Activated CD4-positive, alpha-beta T cell treated with anti-CD3 and anti-CD28 coated beads, Interleukin-2, amount 50 U/mL, for 24 hours (primary cell): ENCODE measurements at places on chromosomes 11 and 22.

DNA sequence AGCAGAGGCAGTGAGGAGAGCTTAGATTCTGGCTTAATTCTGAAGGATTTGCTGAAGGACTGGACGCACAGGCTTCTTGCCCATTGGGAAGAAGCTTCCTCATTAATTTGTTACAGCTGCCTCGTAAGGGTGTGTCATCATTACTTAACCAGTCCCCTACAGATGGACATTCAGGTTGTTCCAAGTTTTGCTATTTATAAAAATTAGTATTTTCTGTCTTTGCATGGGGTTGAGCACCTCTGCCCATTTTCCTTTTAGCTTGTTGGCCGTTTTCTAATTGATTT lies 38.1 kb downstream of the CAPN1 start:
- no peak for DNase-seq

DNA sequence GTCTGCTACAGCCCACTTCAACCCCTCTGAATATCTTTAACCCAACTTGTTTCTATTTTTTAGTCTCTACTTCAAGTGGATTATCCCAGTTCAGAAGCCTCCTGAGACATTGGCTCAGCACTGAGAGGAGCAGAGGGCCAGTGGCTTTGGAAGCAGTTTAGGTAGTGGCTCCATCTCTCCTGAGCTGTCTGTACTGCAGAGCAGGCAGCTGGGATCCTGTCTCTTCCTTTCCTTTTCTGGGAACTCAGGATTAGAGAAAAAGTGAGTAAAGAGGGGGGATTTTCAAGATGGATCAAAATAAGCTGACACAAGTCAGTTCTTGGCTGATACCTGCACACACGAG lies 512.0 kb downstream of the OPCML start:
- no peak for DNase-seq

DNA sequence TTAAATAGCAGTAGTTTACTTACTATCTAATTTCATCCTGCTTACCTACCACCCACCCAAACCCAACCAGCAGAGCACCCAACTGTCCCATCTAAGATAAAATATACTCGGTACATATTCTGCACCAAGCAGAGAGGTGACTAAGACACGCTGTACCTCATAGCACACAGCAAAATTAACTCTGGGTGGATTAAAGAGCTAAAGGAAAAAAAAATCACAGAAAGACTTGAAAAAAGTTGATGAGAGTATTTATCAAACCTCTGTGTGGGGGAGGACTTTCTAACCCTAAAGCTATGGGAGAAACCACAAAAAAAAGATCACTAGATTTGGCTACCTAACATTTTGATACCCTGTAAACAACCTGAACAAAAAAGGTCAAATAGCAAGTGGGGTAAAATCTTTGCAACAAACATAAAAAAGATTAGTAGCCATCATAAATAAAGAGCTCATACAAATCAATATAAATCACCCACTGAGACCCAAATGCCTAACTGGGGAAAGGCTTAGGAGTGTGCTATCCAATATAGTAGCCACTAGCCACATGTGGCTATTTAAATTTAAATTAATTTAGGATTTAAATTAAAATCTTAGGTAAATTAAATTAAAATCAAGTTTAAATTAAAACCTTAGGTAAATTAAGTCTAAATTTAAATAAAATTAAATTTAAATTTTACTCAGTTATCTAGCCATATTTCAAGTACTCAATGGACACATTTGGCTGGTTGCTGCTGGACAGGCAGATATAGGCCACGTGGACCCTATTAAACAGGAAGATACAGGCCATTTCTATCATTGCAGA lies 25.6 kb upstream of the CD5 start:
- no peak for DNase-seq

GRCh38 chr22:42072606-42073330 lies 1.3 kb upstream of the PHETA2 start:
- DNase-seq: no peak

GRCh38 chr22:26589367-26589844 lies 526 bp downstream of the TPST2 start:
- DNase-seq: no peak

- no peak for DNase-seq
Observed at GRCh38 chr11:61264795-61265194, 23.8 kb downstream of the PGA5 start.

GRCh38 chr22:49323751-49324415 lies 503.8 kb downstream of the BRD1 start:
- no peak for DNase-seq

DNA sequence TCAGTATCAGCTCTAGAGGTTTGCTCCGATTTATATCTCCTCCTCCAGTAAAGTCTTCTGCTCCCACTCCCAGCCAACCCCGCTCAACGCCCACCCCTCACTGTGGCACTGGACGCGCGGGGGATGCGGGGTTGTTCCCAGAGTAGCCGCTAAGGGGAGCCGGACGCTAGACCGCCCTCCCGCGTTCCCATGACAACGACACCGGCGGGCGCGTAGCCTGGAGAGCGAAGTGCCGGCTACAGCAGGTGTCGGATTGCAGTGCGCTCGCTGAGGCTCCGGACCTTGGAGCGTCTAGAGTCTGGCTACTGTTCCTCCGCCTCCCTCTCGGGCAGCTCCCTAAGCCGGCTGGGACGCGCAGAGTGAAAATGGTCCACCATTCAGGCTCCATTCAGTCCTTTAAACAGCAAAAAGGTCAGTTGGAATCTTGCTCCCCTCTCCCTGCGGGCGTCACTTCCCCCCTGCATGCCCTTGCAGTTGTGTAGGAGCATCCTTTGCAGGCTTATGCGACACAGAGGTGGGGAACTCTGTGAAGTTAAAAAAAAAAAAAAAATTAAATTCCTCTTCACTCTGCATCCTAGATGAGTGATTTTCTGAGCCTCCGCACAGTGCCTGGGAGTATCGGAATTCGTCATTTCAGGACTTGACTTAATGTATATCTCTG lies at the start of gene ANO3:
ANO3 (plus strand) TSS at position 220 of the 661 bp plus-strand sequence; CDS start at position 366, 146 bp downstream.
- no peak for DNase-seq

DNA sequence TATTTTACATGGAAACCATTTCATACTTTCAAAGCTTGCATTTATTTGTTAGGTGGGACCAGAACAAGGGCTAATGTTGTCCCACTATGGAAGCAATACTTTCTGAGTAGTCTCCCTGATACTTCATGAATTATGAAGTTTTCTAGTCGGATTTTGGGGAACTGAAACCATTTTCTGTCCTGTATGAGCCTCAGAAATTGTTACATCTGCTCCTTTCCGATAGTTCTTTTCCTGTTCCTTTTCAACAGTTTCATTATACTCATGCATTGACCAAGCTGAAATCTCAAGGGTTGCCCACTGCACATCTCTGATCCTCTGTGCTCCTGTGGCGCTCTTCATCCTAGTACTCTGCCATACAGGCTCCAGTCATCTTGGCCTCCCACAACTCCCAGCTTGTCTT lies 31.5 kb upstream of the GLYATL1 start:
- DNase-seq: no peak

- no peak for DNase-seq
Observed at GRCh38 chr11:109001585-109001984, 336.7 kb downstream of the DDX10 start.

DNA sequence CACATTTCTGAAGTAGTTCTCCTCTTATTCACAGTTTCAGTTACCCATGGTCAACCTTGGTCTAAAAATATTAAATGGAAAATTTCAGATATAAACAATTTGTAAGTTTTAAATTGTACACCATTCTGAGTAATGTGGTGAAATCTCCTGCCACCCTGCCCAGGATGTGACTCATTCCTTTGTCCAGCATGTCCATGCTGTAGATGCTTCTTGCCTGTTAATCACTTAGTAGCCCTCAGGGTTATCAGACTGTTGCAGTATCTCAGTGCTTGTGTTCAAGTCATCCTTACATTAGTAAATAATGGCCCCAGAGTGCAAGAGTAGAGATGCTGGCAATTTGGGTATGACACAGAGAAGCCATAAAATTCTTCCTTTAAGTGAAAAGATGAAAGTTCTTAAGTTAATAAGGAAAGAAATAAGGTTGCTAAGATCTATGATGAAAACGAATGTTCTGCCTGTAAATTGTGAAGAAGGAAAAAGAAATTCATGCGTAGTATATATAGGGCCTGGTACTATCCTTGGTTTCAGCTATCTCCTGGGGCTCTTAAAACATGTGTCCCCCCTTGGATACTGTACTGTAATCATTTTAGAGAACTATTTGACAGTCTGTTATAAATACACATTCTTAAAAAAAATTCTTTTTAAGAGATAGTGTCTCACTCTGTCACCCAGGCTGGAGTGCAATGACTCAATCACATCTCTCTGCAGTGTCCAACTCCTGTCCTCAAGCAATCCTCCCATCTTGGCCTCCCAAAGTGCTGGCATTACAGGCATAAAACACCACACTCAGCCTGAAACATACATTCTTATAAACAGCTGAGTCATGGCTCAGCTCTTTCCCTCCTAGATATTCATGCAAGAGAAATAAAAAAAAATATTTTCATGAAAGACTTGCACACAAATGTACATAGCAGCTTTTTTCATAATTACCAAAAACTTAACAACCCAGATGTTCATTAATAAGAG lies 31.3 kb downstream of the MTNR1B start:
- DNase-seq: no peak

DNA sequence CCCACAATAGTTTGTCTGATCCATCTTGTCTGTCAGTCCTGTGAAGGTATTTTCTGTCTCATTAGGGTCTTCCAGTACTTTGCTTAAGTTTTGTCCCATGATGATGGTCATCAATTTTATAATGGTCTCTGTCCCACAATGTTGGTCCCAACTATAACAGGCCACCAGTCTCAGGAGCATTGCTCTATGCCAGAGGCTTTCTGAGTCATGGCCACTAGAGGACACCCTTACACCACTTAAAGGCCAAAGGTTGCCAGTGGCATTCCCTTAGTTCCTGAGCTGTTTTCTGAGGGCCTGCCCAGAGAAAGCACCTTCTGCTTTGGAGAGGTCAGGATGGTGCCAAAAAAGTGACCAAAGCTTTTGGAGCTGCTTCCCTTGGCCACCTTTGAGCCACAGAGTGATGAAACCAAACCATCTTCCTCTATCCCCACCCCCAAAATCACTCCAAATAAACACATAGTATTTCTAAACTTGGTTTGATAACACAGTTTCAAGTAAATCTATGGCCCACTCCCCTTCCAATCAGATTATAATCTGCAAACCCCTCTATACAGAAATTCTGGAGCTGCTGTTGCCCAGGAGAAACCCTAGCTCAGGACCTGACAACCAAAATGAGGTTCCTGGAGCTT lies 19.3 kb downstream of the EIF3F start:
- DNase-seq: peak; percentile 32

- DNase-seq: no peak
Observed at GRCh38 chr22:28892175-28892731, 8.9 kb downstream of the ZNRF3 start.

GRCh38 chr11:97110376-97110775 lies 720.6 kb downstream of the JRKL start:
- no peak for DNase-seq

GRCh38 chr11:67600324-67601029 lies 6.3 kb upstream of the NDUFV1 start:
- DNase-seq: no peak

- no peak for DNase-seq
Observed at GRCh38 chr22:44211256-44211945, 30.7 kb downstream of the PARVG start.

DNA sequence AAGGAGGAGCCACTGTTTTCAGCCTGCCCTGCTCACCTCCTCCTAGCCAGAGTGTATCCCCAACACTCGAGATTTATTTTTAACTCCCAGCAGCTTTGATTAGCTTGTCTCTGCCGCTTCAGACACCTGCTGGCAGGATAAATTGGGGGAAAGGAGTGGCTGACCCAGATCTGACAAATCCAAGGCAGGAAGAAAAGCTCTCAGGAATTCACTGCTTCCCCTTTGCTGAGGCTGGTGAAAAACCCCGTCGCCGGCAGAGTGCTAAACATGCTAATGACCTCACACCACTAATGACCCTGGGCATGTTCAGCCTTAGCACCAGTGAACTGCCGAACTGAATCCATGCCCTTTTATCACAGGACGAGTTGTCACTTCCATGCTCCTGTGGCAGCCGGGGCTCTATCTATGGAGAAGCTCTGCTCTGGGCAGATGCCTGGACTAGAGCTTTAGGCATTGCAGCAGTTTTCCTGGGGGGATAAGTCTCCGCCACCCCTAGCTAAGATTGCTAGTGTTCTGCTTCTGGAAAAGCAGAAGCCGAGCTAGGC lies 52.2 kb downstream of the FEZ1 start:
- no peak for DNase-seq

DNA sequence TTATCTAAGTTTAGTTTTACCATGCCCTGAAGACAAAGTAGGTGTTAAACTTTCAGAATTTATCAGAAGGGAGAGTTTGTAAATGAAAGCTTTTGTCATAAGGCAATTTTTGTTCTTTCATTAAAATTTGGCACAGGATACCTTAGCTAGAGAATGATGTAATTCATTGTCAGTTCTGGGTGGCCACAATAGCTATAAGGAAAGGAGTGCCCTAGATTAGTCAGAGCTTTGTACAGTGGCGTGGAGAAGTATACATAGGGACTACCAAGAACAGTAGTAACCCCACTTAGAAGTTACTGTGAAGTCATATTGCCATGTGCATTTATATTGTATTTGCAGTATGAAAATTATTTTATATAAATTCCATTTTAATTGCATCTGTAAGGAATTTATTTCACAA lies 126.3 kb upstream of the CARD18 start:
- no peak for DNase-seq

GRCh38 chr22:35891442-35891841 lies 137.2 kb downstream of the RBFOX2 start:
- no peak for DNase-seq

- no peak for DNase-seq
Observed at GRCh38 chr22:27625769-27626674, 175.5 kb downstream of the MN1 start.

DNA sequence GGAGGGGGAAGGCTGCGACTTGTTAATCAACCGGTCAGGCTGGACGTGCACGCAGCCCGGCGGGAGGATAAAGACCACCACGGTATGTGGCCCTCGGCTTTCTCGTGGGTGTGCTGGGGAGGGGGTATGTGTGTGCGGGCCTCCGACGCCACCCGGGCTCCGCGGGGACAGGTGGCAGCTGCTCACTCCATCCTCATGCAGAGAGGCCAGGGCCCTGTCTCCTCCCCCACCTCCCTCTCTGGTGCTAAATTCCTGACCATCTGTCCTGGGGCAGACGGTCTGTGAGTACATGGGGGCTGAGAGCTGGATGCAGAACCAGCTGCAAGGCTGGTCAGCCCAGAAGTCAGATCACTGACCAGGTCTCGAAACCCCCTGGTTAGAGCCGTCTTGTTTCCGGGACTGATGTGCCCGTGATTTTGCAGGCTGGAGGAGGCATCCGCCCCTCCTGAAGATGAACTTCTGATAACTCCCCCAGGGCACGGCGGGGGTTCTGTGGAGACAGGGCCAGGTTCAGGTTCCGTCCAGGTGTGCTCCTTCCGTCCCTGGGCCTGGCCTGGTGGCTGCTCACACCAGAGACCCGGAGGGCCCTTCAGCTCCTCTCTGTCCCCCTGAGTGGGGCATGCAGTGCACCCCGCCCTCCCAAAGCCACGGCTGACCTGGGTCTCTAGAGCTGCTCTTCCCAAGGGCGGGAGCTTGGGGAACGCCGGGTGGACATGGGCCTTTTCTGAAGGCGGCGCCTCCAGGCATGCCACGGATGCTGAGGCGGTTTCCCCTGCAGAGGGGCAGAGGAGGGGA lies 1119.7 kb downstream of the BRD1 start:
- DNase-seq: no peak
